ENCODE measurements at places on chromosomes 13 and 19.

DNA sequence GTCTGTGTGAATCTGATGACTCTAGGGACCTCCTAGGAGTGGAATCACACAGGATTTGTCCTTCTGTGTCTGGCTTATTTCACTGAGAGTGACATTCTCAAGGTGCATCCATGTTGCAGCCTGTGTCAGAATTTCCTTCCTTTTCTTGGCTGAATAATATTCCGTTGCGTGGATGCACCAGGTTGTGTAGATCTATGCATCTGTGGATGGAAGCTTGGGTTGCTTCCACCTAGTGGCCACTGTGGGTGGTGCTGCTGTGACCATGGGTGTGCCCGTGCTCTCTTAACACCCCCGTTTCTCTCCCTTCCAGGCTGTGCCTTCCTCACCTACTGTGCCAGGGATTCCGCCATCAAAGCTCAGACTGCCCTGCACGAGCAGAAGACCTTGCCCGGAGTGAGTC is 26.2 kb downstream of the CELF5 start:
- DNase-seq, result no peak

DNA sequence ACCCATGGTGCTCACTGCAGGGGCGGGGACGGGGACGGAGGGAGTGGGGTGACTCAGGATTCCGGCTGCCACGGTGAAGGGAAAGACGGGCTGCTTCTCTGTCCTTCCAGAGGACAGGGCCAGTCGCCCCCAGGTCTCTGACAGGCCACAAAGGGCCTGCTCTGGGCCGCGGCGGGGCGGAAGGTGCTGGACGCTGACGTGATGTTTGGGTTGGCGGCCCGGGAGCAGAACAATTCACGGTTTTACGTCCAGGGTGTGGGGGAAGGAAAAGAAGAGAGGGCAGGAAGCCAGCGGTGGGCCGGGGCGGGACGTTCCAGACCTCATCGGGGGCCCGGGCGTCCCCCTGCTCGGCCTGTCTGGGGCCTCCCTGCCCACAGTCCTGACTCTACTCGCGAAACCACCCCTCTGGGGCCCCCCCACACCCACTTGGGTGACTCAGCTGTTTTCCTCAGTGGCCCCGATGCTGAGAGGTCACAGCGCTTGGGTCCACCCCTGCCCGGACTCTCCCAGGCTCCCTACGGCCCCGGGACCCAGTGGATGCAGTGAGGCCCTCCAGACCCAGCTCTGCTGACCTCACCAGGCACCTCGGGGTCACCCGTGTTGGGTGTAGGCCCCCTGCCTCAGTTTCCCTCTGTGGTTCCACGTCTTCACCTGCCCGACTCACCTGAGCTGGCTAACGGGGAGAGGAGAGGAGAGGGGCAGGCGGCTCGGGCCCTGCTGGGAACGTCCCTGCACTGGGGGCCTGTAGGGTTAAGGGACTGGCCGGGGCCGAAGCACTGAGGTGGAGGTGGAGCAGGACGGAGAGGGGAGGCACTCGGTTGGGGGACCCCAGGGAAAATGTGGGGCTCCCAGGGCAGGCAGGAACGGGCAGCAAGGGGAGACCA is 29.2 kb downstream of the PIP5K1C start:
- no peak for DNase-seq

GRCh38 chr13:93771782-93772181 is 545.2 kb downstream of the GPC6 start:
- DNase-seq, result no peak

GRCh38 chr13:97359181-97360057 is 74.5 kb upstream of the RAP2A start:
- peak; percentile 50 for DNase-seq

- no peak for DNase-seq
These were observed 292.4 kb downstream of the TEX29 start for GRCh38 chr13:111612886-111613285.

DNA sequence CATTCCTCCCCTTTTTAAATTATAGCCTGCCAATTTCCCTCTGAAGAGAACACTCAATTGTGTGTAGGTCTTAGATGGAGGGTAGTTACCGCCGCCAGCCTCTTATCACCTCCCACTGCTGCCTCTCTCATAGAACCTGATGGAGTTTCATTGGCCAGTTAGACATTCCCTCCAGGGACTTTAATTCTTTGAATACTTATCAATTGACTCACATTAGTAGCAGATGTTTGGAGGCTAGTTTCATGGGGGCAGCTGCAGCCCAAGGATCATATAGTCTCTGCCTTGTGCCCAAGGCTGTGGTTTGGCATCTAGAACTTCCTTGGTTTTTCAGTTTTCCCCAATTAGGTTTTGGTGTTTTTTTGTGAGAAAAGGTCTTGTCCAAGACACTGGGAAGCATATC is 318.9 kb upstream of the HTR2A start:
- DNase-seq, result peak; percentile 86

DNA sequence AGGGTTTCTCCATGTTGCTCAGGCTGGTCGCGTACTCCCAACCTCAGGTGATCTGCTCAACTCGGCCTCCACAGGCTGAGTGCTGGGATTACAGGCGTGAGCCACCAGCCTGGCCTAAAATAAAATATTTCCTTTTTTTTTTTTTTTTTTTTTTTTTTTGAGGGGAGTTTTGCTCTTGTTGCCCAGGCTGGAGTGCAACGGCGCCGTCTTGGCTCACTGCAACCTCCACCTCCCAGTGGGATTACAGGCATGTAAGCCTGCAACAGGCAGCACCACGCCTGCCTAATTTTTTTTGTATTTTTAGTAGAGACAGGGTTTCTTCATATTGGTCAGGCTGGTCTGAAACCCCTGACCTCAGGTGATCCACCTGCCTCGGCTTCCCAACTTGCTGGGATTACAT is 4.9 kb downstream of the ZNF506 start:
- DNase-seq, result no peak

- no peak for DNase-seq
These were observed 240.9 kb downstream of the LIG4 start for GRCh38 chr13:107974409-107974808.

- no peak for DNase-seq
These were observed 104.1 kb downstream of the DNAJC3 start for GRCh38 chr13:95781016-95781415.

DNA sequence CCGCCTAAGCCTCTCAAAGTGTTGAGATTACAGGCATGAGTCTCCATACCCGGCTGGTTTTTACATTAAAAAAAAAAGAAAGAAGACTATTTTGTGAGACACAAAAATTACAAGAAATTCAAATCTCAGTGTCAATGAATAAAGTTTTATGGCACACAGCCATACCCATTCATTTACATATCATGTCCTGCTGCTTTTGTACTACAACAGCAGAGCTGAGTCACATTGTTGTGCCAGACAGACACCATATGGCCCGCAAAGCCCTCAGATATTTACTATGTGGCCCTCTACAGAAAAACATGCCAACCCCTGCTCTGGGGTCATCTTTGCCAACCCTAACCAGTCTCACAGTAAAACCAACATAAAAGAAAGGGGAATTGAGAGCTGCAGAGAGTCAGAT is 5.3 kb downstream of the SMIM7 start:
- DNase-seq, result no peak

GRCh38 chr13:98599502-98600328 is 22.8 kb upstream of the STK24 start:
- no peak for DNase-seq

- DNase-seq, result peak; percentile 74
These were observed 13.7 kb upstream of the GPR183 start for GRCh38 chr13:99320693-99321481.

GRCh38 chr19:29967623-29968022 is 25.6 kb downstream of the URI1 start:
- no peak for DNase-seq

DNA sequence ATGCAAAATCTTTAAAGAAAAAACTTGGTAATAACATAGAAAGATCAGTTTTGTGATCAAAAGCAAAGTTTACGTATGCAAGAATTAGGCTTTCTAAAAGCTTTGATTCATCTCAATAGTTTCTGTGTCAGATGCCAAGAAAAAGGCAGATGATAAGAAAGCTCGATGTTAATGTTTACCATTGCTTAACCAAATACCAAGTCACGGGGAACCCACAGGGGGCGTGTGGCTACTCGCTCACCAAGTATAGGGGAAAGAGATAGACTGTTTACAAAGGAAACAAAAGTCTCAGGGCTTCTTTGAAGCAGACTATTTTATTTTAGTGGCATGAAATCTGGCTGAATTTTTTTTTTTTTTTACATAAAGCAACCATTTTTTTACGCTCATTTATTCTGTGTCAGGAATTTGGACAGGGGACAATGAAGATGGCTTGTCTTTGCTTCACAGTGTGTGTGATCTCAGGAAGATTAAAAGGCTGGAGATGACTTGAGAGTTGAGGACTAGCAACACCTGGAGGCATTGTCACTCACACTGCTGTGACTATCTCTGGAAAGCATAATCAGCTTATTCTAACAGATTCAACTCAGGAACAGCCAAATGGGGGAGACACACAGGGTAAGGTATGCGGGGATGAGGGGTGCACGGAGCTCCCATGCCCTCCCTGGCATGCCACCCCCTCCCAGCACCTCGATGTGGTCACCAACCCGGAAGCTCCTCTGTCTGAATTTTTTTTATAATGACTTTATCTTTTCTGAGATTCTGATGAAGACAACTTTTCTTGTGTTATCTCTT is 24.9 kb downstream of the RCBTB1 start:
- DNase-seq, result no peak

GRCh38 chr19:15444505-15445226 is 5.1 kb downstream of the WIZ start:
- DNase-seq, result no peak

DNA sequence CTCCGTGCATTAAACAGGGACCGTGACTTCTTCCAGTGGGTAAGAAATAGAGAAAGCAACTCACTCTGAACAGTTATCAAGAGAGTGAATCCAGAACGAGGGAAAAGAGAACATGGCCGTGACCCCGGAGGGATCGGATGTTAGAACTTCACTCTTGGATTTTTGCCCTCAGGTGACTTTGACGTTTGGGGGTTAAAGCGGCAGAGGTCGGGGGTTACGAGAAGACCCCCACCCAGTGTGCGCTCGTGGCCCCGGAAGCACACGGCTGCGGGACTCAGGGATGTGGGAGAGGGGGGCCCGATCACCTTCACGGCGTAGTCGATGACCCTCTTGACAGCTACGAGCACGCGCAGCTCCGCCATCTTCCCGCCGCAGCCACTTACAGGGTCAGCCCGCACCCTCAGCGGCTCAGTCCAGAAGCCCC is at the start of gene ETFB:
Gene ETFB, minus strand, starts transcription at position 424 of the 424 bp plus-strand sequence. Its CDS starts 62 bp downstream, at position 362.
- DNase-seq, result no peak

DNA sequence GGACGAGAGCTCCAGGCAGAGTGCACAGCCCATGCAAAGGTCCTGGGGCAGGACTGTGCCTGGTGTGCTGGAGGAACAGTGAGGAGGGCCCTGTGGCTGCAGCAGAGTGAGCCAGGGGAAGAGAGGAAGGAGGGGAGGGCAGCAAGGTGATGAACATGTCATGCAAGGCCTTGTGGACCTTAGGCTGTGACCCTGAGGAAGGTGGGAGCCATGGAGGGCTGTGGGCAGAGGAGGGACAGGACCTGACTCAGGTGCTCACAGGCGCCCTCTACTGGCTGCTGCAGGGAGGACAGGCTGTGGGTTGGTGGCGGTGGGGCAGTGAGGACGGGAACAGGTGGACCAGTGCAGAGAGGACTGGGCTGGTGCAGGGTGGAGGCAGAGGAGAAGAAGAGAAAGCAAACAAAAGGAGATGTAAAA is 170.3 kb downstream of the PTPRS start:
- DNase-seq, result no peak

GRCh38 chr13:50119591-50119990 is 104.3 kb downstream of the KCNRG start:
- DNase-seq, result no peak

- DNase-seq, result peak; percentile 27
These were observed 20.0 kb downstream of the TICAM1 start for GRCh38 chr19:4811328-4812131.

DNA sequence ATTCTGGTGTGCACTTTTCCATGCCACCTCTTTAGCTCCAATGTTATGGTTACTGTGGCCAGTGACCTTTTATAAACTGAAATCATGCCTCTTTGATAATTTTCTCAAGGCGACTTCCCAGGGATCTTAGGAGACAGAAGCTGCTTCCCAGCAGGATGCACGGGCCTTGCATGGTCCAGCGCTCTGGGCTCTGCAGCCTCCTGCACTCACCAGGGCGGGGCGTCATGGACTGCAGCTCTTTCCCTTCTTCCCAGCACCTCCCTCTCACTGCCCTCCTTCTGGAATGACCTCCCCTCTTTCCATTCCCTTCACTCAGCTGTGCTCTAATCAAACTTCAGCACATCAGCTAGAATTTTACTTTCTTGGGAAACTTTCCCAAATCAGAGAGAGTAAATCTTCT is 318.3 kb downstream of the IRS2 start:
- no peak for DNase-seq

DNA sequence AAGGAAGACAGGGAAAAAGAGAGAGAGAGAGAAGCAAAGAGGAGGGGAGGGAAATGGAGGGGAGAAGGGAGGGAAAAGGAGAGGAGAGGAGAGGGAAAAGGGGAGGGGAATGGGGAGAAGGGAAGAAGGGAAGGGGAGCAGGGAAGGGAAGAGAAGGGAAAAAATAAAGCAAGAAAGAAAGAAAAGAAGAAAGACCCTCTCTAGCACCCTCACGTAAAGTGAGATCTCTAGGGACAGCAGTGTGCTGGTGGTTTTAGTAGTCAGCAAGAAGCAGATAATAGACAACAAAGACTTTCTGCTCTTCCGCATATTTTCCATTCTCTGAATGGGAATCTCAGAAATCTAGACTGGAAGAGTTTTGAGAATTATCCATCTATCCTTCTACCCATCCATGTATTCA is 201.8 kb upstream of the RFC3 start:
- no peak for DNase-seq

- DNase-seq, result no peak
These were observed 6.7 kb downstream of the DYRK1B start for GRCh38 chr19:39827216-39827615.

GRCh38 chr13:104597546-104598180 is 1531.4 kb upstream of the SLC10A2 start:
- no peak for DNase-seq

- DNase-seq, result no peak
These were observed 362.6 kb downstream of the FGF14 start for GRCh38 chr13:102039264-102039663.

- DNase-seq, result no peak
These were observed 115.1 kb downstream of the KCNRG start for GRCh38 chr13:50130123-50130946.

- no peak for DNase-seq
These were observed 58.1 kb downstream of the EDNRB start for GRCh38 chr13:77860507-77860981.

DNA sequence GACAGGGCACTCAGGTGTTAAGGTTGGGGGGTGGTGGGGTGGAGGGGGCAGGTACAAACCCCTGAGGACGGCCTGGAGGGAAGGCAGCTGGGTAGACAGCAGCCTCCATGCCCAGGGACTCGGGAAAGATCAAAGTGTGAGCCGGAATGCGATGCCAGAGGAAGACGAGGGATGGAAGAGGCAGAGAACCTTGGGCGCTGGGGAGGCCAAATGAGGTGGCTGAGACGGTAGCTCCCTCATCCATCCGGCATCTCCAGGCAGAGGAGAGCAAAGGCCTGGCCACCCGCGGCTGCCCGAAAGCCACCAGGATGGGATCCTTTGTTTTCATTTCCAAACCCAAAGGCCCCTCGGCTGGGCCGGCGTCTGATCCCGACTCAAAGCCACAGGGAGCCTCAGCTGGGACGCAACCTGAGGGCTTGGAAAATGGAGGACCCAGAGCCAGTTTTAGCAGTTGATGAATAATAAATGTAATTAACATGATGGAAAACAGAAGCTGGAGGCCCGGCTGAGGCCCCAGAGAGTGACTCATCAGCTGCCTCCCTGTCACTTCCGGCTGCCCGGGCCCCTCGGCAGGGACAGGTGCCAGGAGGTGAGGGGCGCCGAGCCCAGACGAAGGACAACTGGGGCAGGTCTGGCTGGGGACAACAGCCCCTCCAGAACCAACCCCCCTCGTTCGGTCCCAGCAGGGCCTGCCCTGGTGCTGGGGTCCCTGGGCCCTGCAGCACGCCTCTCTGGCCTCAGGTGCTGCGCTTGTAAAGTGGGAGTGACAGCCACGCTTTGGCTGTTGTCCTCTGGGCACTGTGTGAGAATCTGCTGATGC is 61.6 kb downstream of the CEBPG start:
- DNase-seq, result no peak
